ENCODE measurements at places on chromosomes 5 and 9.
A peak's percentile ranks its signal among the peaks of the same experiment; 100 is the strongest.

- DNase-seq, result peak; percentile 55
These were observed 72.4 kb upstream of the MPDZ start for GRCh38 chr9:13351778-13352386.

GRCh38 chr5:78858364-78858763, 126.7 kb downstream of the ARSB start:
- no peak for DNase-seq

- no peak for DNase-seq
These were observed 14.1 kb downstream of the ASPN start for GRCh38 chr9:92468206-92468605.

- DNase-seq, result no peak
These were observed 1030.2 kb upstream of the SEMA6A start for GRCh38 chr5:117604845-117605244.

DNA sequence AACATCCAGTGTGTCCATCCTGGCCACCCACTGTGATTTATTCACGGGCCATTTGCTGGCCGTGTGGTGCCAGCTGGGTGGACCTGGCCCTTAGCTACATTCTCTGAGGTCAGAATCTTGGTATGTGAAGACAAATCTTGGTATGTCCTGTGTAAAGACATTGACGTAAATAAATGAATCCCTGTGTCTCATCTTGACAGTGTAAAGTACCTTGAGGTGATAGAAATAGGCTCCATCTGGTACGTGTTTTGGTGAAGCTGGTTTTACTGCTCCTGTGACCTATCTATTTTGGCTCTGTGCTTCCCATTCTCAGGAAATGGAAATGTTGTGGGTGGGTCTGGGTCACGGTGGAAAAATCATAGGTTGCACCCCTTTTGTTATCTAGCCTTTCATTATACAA, 245.4 kb upstream of the ANKH start:
- no peak for DNase-seq

- DNase-seq, result no peak
These were observed 347.8 kb downstream of the EFNA5 start for GRCh38 chr5:107322936-107323335.

GRCh38 chr5:115398719-115399118, 102.3 kb upstream of the CCDC112 start:
- no peak for DNase-seq

- no peak for DNase-seq
These were observed 62.0 kb downstream of the ANKH start for GRCh38 chr5:14809369-14810155.

GRCh38 chr5:172156541-172156994, 31.5 kb downstream of the STK10 start:
- DNase-seq, result no peak

GRCh38 chr5:170466988-170467707, 36.7 kb upstream of the KCNIP1 start:
- DNase-seq, result no peak

GRCh38 chr9:5438301-5439162, 807 bp upstream of the PLGRKT start:
- no peak for DNase-seq

- no peak for DNase-seq
These were observed 89.8 kb downstream of the FGF10 start for GRCh38 chr5:44299394-44299793.

DNA sequence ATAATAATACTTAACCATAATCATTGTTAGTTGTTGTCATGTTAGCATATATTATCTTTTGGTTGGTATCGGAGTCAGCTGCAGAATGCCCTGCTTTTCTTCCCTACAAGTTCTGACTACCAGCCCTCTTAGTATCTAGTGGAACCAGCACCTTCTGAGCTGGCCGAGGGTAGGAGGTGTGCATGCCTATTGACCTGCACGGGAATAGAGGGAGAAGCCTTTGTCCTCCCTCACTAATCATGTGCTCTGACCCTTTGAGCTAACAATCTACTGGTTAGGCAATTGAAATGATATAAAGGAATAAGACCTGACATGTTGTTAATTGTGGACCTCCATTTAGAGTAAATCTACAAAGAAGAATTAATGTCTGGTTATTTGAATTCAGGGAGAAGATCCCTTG, 4.1 kb downstream of the PCSK5 start:
- DNase-seq, result no peak

GRCh38 chr9:37926737-37927118, 22.8 kb upstream of the SLC25A51 start:
- no peak for DNase-seq

GRCh38 chr9:68560071-68560844, 19.6 kb upstream of the TMEM252 start:
- DNase-seq, result no peak

GRCh38 chr5:27402828-27403227, 364.4 kb upstream of the CDH9 start:
- no peak for DNase-seq

- no peak for DNase-seq
These were observed 95.9 kb upstream of the PCSK1 start for GRCh38 chr5:96528826-96529474.
